ENCODE measurements at places on chromosomes 12 and 14.

DNA sequence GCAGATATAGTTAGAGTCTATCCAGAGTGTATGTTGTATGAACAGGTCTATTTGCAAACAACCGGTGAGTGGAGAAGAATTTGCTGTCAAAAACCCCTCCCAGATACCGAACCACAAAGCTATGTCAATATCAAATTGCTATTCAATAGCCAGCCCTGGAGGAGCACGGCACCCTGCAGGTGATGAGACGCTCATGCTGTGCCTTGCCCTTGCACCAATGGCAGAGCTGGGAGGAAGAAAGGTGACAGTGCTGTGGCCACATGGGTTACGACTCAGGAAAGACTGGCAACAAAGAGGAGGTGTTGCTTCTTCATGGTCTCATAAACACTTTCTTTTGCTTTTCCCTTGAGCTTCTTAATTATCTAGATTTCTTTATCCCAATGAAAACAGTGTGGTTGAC, 55.7 kb downstream of the PAX9 start:
- DNase-seq = no peak

GRCh38 chr12:120855823-120856588, 48.2 kb downstream of the SPPL3 start:
- no peak for DNase-seq

DNA sequence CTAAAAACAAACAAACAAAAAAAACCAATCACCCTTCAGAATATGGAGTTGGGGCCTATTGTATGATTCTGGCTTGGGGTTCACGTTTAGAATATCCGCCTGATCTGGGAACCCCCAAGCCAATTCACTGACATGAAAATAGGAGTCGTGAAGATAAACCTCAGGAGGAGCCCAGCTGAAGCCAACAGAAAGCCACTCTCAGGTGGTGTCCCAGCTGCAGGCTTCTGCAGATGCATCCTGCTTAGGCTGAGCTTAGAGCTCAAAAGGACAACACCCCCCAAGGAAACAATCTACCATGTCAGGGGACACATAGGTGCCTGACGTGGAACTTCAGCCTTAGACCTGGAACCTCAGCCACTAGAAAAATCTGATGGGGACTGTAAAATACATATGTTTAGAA, 51.9 kb downstream of the SYNE3 start:
- DNase-seq = no peak

GRCh38 chr12:1706632-1706980, 15.7 kb downstream of the ADIPOR2 start:
- DNase-seq = no peak

DNA sequence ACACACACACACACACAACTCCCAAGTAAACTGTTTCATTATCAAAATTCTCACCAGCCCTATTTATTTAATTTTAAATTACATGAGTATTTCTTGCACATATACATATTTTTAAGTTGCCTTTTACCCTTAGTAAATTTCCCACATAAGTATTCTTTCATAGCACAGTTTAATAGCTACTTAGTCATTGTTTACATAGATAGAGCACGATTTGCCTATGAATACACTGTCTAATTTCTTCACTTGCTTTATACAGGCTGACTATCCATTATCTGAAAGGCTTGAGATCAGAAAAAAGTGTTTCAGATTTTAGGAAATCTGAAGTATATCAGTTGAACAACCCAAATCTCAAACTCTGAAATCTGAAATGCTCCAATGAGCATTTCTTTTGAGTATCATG, 30.9 kb downstream of the NIN start:
- DNase-seq = no peak

Data from stimulated activated CD4-positive, alpha-beta T cell treated with anti-CD3 and anti-CD28 coated beads, Interleukin-4, amount 100 ng/mL, for 24 hours (primary cell).